ENCODE measurements at places on chromosomes 16 and 17. TPM values are rescaled to one million over a fixed set of nuclear protein-coding genes. Genes with fewer than 3 reads are reported as not detected.

The PLA2G10 gene
- total RNA-seq, result not detected

The PPY gene
- not detected for total RNA-seq

The PPP1R27 gene
- total RNA-seq, result not detected

The HSPB9 gene
- 0.07 TPM for total RNA-seq

The BCAR1 gene
- 9.9 TPM for total RNA-seq

The INTS2 gene
- total RNA-seq, result 29.7 TPM

The RPTOR gene
- 19.5 TPM for total RNA-seq

The CCDC40 gene
- 2.6 TPM for total RNA-seq

The KRT40 gene
- total RNA-seq, result not detected

The SLC5A10 gene
- total RNA-seq, result not detected

The SMTNL2 gene
- total RNA-seq, result 0.17 TPM

The NPIPA3 gene
- 4.9 TPM for total RNA-seq

The AATK gene
- total RNA-seq, result 0.74 TPM

The HBM gene
- not detected for total RNA-seq

The TOP3A gene
- 35.3 TPM for total RNA-seq

The RNF222 gene
- total RNA-seq, result not detected

The SDR42E2 gene
- total RNA-seq, result not detected

The SLC12A3 gene
- total RNA-seq, result not detected

The ZNF750 gene
- total RNA-seq, result not detected

The GPRC5B gene
- 0.10 TPM for total RNA-seq

The KCNH6 gene
- total RNA-seq, result not detected

The KRTAP4-5 gene
- total RNA-seq, result not detected

The EVPLL gene
- not detected for total RNA-seq

The FBXL19 gene
- total RNA-seq, result 12.3 TPM

The HLF gene
- total RNA-seq, result 0.17 TPM

The CORO7 gene
- total RNA-seq, result 13.1 TPM

The CETP gene
- not detected for total RNA-seq

The SOST gene
- not detected for total RNA-seq

The SLC13A2 gene
- not detected for total RNA-seq

The KRT36 gene
- total RNA-seq, result not detected

The NPIPA5 gene
- 22.6 TPM for total RNA-seq

The PRKCB gene
- 2.0 TPM for total RNA-seq

The C1QTNF1 gene
- total RNA-seq, result 0.22 TPM

The G6PC1 gene
- not detected for total RNA-seq

The TSC2 gene
- 38.5 TPM for total RNA-seq

The ABCA5 gene
- 6.2 TPM for total RNA-seq

The TSNAXIP1 gene
- 0.45 TPM for total RNA-seq

The METTL22 gene
- 23.3 TPM for total RNA-seq

The ANKS4B gene
- not detected for total RNA-seq

The TMEM98 gene
- total RNA-seq, result 8.8 TPM

The KIF19 gene
- total RNA-seq, result not detected

The CHST5 gene
- total RNA-seq, result 0.87 TPM

The MT1G gene
- total RNA-seq, result not detected

The ALDOC gene
- 37.3 TPM for total RNA-seq

The RDM1 gene
- 3.2 TPM for total RNA-seq

The ADAM11 gene
- 0.94 TPM for total RNA-seq

The SP2 gene
- 1.9 TPM for total RNA-seq

The HSF4 gene
- 58.0 TPM for total RNA-seq

The IRX3 gene
- 9.6 TPM for total RNA-seq

The EFCAB13 gene
- total RNA-seq, result 3.3 TPM

The CHMP6 gene
- 7.6 TPM for total RNA-seq
